SW480 (cell line): ENCODE measurements at places on chromosomes 5 and 9.

DNA sequence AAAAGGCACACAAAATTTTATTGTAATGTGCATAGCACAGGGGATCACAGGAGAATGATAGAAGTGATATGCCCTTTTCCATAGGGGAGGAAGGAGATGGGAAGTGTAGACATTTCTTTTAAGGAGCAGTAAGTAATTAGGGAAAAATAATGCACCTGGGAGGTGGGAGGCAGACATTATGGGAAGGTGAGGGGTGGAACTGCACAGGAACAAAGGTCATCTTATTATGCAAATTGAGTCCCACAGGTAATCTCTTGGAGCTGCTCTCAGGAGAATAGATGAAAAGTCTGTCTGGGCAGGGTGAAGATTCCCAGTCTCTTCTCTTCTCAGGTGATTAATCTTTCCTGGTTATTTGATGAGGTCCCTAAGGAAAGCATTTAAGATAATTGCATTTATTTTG, 331.5 kb downstream of the ENC1 start:
- DNase-seq = no peak

DNA sequence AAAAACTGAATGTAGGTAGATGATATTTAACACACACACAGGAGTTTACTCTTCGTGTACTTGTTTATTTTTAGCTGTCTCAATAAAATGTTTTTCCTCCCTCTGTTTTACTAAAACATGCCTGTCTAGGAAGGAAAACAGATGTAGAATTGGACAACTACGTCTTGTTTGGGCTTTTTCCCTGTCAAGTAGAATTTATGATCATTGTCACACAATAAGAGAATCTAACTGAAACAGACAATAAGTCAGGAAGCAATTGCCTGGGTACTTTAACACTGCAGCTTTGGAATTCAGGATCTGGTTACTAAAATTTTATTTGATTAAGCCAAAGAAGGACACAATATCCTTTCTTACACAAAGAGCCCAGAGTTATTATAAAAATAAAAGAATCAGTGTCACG, 164.2 kb downstream of the ZDHHC21 start:
- DNase-seq = no peak

GRCh38 chr5:9928326-9928725, 298.2 kb upstream of the TAS2R1 start:
- DNase-seq = no peak

GRCh38 chr9:86675805-86676204, 271.5 kb downstream of the GAS1 start:
- no peak for DNase-seq

DNA sequence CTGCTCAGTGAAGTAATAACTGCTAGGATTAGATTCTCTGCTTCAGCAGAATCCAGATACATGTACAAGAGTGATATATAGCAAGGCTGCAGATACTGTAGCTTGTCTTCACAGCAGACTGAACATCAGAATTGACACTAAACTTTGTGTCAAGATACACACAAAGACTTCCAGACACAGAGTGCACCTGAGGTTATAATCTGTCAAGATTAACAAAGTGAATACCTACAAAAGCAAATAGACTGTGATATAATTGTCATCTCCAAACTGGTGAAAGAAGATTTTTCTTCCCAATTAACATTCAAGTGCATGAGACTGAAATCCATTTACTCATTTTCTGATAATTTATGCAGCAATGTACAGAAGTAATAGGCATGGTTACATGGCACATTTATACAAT, 2266.5 kb upstream of the WWC1 start:
- no peak for DNase-seq

DNA sequence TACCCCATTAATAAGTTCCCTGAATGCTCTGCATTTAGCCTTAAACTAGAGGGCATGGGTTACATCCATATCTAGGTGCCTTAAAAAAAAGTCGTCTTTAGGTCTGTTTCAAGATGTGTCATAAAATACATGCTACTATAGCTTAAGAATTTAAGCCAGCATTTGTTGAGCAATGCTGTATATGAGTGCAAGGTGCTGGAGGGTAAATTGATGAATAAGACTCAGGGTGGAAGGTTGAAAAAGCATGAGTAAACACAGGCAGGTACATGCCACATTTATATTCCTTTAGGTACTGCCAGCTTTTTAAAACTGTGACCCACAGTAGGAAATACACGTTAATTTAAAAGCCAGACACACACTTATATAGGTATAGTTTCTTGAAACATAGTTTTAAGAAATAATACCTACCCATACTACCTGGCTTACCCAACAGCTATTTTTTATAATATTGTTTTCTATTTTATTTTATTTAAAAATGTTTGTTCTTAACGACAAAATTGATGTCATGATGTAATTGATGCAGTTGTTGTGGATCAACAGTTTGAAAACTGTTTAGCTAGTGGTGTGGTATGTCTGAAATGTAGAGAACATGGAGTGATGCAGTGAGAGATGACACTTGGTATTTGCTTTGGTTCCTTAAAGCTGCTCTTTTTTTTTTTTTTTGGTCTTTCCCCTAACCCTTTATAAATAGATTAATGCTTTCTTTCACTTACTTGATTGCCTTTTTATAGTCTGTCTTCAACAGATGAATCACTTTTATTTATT, 3.9 kb downstream of the HMGCR start:
- no peak for DNase-seq

- DNase-seq = no peak
Observed at GRCh38 chr5:173499471-173500212, 116.8 kb downstream of the BOD1 start.

DNA sequence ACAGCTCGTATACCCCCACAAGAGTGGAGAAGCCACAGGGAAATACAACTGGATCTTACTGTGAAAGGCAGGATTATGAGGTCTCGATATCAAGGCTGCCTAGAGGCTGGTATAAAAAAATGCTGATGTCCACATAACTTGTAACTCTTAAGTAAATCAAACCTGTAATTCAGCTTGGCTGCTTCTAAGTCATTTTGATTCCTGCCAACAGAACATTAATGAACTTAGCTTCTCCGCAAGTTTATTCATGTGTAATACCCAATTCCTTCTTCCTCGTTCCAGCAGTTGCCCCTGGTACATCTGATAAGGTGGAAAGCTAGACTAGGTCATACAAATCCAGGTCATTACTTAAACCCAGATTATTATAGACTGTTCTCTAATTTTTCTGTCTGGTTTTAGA, 16.4 kb upstream of the SMIM15 start:
- DNase-seq = no peak
